ENCODE measurements at places on chromosomes 4 and X.

DNA sequence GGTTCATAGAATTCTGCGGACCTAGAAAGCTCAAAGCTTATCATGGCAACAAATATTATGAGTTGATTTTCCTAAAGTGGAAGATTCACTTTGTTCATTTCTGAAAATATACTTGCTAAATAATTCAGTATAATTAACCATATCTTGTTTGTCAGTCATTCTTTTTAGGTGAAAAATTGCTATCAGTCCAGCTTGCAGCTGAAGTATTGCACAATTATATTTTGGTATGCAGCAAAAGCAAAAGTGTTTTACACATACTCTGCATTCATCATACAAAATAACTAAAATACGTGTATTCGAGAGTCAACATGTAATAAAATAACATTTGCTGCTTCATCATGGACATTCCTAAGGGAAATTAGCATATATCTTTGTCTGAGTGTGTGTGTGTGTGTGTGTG is 24.8 kb downstream of the DKK2 start:
- no peak for DNase-seq

DNA sequence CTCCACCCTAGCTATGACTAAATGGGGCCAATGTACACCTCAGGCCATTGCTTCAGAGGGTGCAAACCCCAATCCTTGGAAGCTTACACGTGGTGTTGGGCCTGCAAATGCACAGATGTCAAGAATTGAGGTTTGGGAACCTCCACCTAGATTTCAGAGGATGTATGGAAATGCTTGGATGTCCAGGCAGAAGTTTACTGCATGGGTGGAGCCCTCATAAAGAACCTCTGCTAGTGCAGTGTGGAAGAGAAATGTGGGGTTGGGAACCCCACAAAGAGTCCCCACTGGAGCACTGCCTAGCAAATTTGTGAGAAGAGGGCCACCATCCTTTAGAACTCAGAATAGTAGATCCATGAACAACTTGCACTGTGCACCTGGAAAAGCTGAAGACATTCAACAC is 284.1 kb downstream of the ANTXR2 start:
- DNase-seq: no peak

DNA sequence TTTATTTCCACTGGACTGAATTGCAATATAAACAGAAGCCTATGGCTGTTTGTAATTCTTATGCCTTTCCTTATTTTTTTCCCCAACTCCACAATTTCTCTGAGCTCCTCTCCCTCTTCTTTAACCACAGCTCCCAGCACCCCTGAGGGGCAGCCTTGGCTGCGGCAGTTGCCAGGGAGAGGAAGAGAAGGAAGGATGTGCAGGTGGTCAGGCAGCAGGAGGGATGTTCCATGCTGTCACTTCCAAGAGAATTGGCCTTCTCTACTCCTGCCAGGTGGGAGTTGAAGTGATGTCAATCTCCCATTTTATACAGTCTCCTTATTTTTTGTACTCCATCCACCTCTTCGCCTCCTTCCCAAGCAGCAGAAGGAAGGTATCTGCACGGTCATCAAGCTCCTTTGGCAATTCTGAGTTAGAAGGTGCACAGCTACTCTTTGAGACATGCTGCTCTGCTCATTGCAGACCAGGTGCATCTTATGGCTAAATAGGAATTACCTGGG is 343.3 kb upstream of the RPS6KA3 start:
- no peak for DNase-seq

GRCh38 chr4:183808097-183808456 is 97.0 kb upstream of the STOX2 start:
- DNase-seq: no peak

DNA sequence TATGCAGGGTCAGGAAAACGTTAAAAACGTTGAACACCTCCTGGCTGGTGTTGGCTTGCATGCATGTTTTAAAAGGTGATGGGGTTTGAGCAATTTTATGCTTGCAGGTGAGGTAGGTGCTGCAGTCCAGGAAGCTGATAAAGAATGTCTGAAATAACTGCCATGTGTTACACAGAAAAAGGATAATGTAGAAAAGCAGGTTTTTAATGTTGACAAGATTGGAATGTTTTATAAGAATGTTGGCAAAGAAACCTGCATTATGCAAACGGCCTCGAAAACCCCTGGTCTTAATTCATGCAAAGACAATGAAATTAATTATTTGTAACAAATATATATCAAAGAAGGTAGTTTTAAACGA is 723.7 kb upstream of the AGA start:
- no peak for DNase-seq

GRCh38 chr4:121307445-121308327 is 73.1 kb downstream of the QRFPR start:
- DNase-seq: peak; percentile 23

- DNase-seq: peak; percentile 35
Measured at GRCh38 chr4:10096978-10097335, 19.6 kb downstream of the WDR1 start.

GRCh38 chrX:24846550-24847150 is 152.9 kb downstream of the POLA1 start:
- DNase-seq: no peak

DNA sequence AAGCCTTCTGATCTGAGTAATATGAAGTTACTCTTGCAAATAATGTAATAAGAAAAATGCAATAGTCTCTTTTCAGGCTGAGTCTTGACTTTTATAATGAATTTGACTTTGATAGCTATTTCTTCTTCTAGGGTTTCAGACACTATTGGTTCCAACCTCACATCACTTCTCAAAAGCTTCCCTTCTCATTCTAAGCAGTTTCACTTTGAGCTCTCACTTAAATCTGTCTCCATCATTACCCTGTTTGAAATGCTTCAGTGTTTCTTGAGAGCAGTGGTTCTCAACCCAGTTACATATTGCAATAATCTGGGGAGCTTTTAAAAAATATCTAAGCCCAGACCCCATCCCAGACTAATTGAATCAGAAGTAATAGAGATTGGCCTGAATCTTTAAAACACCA is 40.5 kb upstream of the BMP2K start:
- no peak for DNase-seq

DNA sequence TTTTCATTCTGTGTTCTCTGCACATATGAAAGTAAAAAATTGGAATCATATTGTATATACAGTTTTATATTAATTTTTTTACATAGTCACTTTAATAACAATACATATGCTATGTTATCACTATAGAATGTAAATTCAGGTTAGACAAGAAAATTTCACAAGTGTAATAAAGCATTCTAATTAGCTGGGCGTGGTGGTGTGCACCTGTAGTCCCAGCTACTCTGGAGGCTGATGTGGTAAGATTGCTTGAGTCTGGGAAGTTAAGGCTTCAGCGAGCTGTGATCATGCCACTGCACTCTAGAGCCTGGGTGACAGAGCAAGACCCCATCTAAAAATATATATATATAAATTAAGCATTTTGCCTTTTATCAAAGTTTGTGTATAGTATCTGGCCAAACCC is 95.7 kb downstream of the ANXA3 start:
- DNase-seq: no peak

DNA sequence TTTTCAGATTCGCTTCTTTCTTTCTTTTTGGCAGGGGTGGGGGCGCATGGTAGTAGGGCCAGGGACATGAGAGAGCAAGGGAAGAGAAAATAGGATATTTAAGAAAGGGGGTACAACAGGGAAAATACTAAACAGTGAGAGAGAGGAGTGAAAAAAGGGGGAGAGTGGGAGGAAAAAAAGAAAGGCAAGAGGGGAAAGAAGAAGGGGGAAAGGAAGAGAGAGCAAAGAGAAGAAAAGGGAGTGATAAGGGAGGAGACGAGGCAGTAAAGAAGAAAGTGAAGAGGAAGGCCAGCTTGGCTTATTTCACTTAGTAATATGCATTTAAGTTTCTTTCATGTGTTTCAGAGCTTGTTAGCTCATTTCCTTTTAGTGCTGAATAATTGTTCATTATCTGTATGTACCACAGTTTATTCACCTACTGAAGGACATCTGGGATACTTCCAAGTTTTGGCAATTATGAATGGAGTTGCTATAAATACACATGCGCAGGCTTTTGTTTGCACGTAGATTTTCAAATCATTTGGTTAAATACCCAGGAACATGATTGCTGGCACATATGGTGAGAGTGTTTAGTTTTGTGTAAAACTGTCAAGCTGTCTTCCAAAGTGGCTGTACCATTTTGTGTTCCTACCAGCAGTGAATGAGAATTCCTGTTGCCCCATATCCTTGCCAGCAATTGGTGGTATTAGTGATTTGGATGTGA is 37.3 kb downstream of the CASP6 start:
- DNase-seq: no peak

GRCh38 chr4:84870398-84871163 is 95.9 kb downstream of the WDFY3 start:
- no peak for DNase-seq

DNA sequence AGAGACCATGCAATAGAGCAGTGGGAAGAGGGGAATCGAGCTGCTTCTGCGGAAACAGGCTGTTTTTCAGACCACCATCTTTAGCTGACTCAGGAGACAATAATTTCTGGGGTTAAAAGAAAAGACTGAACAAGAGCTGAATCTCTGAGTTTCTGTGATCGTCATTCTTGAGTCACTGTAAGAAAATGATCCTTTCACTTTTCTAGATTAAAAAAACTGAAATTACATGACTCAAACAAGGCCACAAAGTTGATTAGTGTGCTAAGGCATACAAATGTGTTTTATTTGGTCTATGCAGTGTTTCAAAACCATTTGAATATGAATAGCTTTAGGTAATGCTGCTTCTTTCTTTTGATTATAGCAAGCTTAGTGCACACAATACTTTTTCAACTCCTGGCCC is 194.4 kb upstream of the RPL34 start:
- DNase-seq: no peak

DNA sequence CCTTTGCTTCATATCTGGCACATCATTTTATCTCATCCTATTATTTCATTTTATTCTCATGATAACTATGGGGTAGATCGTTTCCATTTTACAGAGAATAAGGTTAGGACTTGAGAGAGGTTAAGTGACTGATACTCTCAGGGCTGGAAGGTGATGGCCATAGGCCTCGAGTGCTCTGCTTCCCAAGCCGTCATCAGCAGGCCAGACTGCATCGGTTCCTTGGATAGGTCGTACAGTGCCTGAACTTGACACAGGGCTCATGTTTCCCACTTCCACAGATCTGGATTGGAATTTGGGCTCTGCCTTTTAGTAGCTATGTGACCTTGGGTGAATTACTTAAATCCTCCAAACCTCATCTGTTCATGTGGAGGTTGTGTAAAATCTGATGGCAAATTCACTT is 81.4 kb downstream of the TMEM131L start:
- DNase-seq: no peak

GRCh38 chrX:150602743-150603142 is 34.3 kb downstream of the MTM1 start:
- DNase-seq: no peak

GRCh38 chr4:25861951-25862410 is 807 bp downstream of the SEL1L3 start:
- peak; percentile 29 for DNase-seq

DNA sequence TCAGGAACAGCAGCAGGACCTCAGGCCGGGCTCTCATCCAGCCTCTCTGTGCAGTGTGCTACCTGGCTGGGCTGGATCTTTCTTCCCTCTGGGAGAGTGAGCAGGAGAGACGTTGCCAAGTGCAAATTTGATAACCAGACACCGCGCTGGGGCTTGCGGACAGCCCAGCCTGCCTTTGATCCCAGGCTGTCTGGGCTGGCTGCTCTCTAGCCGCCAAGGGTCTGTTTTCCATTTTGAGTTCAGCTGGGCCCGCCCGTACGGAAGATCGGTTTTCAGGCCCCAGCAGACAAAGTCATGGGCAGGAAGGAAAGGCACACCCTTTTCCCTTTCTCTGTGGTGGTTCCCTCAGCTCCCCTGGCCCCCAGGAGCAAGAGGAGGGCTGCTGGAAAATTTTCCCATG is 90.2 kb downstream of the CPZ start:
- no peak for DNase-seq

- no peak for DNase-seq
Measured at GRCh38 chr4:121693450-121693849, 3.3 kb downstream of the ANXA5 start.

DNA sequence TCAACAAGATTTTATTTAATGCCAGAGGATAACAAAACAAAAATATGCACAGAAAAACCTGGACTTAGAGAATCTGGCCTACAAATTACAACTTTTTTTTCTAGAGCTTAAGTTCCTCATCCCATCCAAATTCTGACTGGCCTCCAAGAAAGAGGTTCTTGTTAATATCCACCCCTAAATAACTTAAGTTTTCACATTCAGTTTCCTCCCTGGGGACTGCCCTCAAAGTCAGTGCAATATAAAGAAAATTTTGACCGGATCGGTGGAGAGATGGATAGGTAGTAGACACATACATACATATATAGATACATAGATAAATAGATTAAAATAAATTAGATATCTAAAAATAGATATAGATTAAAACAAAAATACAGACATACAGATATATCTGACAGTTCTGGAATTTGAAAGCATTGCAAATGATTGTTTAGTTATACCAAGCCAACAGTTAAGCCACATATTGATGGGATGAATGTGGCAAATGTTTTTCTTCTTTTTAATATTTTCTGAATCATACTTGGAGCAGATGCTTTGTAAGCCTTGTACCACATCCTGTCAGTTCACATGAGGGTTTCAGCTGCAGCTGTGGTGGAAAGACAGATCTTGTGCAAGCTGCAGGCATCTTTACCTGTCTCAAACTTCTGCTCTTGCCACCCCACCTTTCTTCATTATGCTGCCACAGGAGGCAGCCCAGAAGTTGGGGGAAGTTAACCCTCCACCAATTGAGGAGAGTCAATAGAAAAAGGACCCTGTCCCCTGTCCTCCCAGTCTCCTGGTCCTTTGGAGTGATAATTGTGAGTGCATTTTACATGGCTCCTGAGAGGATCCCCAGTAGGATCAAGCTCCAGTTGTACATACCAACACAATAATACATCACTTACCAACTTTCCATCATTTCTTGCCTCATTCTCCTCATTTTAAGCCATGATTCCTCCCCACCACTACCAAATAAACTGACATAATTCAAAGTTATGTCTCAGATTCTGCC is 58.5 kb upstream of the PRDM8 start:
- DNase-seq: no peak

GRCh38 chr4:121693886-121694285 is 2.9 kb downstream of the ANXA5 start:
- no peak for DNase-seq

- no peak for DNase-seq
Measured at GRCh38 chr4:187908079-187908561, 87.5 kb upstream of the ZFP42 start.

DNA sequence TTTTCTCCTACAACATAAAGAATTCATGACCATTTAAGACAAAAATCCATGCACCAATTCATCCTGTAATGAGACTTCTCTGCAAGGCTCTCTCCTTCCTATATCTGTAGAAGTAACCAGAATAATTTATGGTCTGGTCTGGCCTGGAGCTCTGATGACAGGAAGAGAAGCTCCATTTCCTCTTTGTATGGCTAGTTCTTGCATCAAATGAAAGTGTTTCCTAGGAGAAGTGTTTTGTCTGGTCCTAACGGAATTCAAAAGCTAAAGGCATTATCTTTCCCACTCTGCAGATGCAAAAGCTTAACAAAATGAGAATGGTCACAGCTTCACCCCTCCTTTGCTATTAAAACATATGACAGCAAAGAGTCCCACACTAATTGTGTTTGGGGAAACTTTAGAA is 55.1 kb downstream of the SPATA18 start:
- no peak for DNase-seq

Measured in CD14-positive monocyte (primary cell).